ENCODE measurements at places on chromosomes 1 and 21. TPM values are rescaled to one million over a fixed set of nuclear protein-coding genes. Genes with fewer than 3 reads are reported as not detected.

MYOG gene
- total RNA-seq: not detected

LCE6A gene
- total RNA-seq: not detected

CHI3L2 gene
- 4.7 TPM for total RNA-seq

ANKRD35 gene
- 1.1 TPM for total RNA-seq

ST7L gene
- 12.7 TPM for total RNA-seq

FCMR gene
- 6.2 TPM for total RNA-seq
